KBM-7 (cell line): ENCODE measurements at places on chromosomes 11 and 22.

DNA sequence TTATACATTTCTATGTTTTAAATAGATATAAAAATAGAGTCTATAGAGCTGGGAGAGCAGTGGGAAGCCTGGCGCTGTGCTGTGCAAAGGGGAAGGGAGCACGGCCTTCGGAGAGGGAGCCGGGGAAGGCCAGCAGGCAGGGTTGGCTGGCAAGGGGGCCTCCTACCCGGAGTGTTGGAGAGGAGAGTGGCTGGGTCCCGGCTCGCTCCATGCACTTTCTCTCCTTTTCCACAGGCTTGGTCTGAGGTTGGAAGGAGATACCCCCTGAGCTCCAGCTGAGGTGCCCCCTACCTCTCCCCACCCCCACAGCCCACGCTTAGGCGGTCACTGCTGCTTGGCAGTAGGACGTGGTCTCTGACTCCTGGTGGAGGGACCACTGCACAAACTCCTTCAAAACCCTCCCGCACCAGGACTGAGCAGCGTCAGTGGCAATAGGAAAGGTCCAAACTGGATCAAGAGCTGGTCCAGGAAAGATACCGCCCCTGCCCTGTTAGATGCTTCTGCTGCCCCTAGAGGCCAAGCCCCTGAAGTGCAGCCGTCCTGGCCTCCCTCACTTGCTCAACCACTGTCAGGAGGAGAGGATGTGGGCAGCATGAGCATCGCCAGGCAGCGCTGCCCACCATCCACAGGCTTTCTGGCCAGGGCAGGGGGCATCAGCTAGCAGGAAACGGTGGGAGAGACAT, 52.9 kb downstream of the SYT13 start:
- peak; percentile 79 for DNase-seq

DNA sequence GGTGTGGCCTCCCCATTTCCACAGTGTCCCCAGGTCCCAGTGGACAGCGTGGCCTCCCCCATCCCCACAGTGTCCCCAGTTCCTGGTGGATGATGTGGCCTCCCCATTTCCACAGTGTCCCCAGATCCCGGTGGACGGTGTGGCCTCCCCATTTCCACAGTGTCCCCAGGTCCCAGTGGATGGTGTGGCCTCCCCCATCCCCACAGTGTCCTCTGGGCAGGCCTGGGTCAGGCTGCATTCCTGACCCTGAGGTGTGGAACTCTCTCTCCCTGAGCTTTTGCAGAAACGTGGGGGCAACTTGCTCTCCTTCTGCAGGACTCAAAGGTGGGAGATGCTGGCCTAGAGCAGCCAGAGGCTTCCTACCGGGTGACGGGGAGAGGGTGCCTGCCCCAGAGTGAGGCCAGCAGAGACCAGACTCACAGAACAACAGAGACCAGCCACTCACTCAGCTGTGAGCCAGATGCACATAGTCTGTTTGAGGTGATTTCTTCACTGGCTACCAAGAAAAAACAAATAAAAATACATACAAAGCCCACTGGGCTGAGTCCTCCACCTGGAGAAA, 85.8 kb upstream of the FGF3 start:
- no peak for DNase-seq

GRCh38 chr11:89463266-89463780, 27.9 kb downstream of the NOX4 start:
- DNase-seq = no peak

DNA sequence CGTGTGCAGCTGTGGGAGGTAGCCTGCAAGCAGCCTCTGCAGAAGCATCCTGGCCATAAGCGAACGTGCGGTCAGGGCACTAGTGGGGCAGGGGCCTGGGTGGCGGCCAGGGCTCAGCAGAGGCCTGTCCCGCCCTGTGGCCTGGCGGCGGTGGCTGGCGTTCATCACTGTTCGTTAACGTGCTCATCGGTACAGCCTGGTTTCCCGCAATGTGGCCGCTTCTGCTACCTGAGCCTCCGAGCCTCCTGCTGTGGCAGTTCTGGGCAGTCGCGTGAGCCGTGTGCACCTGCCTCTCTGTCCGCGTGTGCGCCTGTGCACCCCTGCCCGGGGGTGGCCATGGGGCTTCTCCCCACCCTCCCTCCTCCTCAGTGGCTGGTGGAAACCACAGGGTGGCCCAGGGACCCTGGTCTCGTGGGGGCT, 117.9 kb downstream of the KCNQ1OT1 start:
- DNase-seq = no peak

GRCh38 chr22:47445212-47445611, 682.8 kb downstream of the TBC1D22A start:
- no peak for DNase-seq

- peak; percentile 15 for DNase-seq
These were observed 3.4 kb upstream of the NHERF4 start for GRCh38 chr11:119181677-119182412.

GRCh38 chr11:34427186-34427805, 11.4 kb upstream of the CAT start:
- DNase-seq = peak; percentile 88

GRCh38 chr22:50167689-50168489, 2.6 kb upstream of the PANX2 start:
- DNase-seq = no peak

- no peak for DNase-seq
These were observed 3.4 kb downstream of the TENM4 start for GRCh38 chr11:79437278-79437980.

DNA sequence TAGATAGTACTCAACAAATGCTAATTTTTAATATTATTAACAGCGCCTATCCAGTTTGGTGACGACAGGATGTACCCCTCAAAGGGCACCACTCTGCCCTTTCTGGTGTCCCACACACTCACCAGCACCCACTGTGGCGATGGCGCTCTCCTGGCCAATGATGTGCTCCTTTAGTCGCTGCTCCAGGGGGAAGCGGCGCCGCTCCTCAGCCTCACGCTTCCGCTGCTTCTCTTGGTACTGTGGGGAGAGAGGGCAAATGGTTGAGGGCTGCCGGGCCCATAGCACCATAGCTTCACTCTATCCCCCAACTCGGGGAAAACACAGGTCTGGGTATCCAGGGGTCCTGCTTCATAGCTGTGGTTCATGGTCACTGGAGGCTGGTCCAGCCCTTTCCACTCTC, 73.0 kb upstream of the PHOX2A start:
- no peak for DNase-seq

DNA sequence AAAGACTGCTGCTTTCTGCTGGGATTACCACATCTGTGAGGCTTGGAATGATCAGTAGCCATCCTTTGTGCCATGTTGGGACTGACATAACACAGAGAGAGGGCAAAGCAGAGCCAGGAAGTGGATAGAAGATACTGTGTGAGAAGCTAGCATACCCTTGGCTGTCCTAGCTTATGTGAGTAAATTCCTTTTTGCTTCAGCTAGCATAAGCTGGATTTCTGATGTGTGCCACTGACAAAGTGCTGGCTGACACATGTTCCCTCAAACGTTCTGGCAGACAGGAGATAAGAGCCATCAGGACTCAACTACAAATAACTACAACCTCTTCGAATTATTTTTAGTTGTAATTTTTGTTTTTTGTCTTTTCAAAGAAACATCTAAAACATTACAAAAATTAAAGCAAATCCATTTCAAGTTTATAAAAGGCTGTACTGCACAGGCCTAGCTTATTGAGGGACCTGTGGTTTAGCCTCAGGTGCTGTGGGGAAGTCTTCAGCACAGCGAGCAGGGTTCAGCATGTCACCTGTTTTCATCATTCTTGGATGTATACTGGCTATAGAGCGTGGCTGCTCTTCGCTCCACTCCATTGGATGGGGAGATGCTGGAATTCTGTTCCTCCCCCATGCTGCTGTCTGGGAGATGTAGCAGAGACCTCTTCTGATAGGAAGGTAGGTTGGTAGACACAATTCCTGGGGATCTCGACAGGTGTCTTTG, 120.9 kb downstream of the SWAP70 start:
- DNase-seq = no peak

GRCh38 chr11:17760102-17761029, 25.8 kb downstream of the KCNC1 start:
- DNase-seq = peak; percentile 66

DNA sequence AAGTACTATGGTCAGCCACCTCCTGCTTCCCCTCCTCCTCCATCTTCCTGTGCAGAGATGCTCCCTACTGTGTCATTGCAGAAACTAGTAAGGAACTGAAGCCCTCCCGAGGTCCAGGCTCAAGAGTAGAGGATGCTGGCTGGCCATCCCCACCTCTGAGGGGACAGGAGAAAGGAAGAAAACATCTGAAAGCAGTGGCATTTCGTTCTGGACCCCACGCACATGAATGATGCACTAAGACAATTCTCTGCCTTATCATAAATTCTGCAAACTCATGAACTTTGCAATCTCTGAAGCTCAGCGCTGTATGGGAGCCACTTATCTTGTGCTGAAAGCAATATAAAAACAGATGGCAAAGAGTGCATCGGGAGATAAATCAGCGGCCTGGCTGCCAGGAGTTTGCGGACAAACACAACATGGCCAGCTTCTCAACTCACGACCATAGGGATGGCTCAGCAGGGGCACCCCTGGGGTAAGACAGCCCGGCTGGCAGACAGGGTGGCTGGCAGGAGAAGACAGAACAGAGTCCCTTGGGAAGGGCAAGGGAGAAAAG, 306.4 kb downstream of the NXPE2 start:
- no peak for DNase-seq

GRCh38 chr22:22397292-22397870, 111.2 kb downstream of the ZNF280B start:
- no peak for DNase-seq

GRCh38 chr11:12043959-12044791, 35.7 kb upstream of the DKK3 start:
- peak; percentile 79 for DNase-seq

- no peak for DNase-seq
These were observed 114.1 kb upstream of the MTMR2 start for GRCh38 chr11:96038046-96038445.

GRCh38 chr11:131687291-131688047, 317.1 kb downstream of the NTM start:
- no peak for DNase-seq

DNA sequence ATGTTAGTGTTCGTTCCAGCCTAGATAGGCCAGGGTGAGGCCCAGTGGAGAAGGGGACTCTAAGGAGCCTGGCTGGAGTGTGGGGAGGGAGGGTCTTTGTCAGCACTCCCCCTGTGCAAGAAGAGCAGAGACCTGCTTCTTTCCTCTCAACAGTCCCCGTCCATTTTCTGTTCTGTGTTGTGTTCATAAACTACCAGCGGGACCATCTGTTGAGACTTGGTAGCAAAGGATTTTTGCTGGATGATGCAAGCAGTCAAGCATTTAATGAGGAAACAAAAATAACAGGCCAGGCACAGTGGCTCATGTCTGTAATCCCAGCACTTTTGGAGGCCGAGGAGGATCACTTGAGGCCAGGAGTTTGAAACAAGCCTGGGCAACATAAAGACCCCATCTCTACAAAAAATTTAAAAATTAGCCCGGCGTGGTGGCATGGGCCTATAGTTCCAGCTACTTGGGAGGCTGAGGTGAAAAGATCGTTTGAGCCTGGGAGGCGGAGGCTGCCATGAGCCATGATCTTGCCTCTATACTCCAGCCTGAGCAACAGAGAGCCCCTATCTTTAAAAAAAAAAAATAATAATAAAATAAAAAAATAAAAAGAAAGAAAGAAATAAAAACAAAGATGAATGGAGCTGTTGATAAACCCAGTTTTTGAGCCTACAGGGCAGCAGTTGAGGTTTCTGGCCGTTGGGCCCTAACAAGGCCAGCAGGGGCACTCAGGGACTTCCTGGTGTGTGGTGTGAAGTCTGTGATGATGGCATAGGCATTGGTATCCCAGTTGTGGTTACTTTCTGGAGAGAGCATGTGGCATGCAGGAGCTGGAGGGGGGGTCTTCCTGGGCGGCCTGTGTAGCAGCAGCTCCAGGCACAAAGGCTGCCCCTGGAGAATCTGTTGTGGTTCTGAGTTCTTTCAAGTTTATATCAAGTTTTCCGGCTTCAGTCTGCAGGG, 1.7 kb upstream of the TXNRD2 start:
- DNase-seq = peak; percentile 82

- DNase-seq = no peak
These were observed 3.1 kb upstream of the CATSPERZ start for GRCh38 chr11:64296830-64297698.

DNA sequence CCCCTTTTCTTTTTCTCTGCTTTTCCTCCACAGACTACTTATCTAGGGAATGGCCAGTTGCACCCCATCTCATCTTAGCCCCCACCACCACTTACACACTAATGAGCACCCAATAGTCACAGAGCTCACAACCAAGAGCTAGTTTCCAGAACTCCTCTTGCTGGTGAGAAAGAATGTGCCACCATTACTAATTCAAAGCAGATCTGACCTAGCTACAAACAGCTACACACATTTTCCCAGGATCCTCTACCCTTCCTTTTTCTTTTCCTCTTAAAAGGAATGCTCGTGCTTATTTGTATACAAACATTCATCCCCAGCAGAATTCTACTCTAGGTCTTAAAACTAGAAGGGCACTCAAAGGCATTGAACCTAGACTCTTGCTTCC, 136.8 kb downstream of the CD44 start:
- no peak for DNase-seq

- DNase-seq = no peak
These were observed 25.1 kb downstream of the NPAT start for GRCh38 chr11:108197351-108197750.

DNA sequence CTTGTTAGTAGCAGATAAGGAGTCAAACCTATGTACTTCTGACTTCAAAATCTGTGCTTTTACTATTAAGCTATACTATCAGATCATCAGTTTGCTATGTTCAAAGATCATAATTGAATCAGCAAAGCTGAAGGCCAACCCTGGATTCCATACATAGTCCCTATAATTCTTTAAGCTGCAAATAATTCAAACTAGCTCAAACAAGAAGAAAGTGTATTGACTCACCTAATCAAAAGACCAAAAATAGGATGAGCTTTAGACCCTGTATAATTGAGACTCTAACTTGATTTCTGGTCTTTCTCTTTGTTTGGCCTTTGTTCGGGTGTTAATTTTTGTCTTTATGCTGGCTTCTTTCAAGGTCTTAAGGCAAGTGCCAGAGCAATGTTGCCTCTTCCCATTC, 213.7 kb downstream of the CWF19L2 start:
- no peak for DNase-seq
